ENCODE measurements at places on chromosomes 13 and 19.

GRCh38 chr13:47306991-47307390, 410.1 kb upstream of the HTR2A start:
- DNase-seq, result peak; percentile 22

DNA sequence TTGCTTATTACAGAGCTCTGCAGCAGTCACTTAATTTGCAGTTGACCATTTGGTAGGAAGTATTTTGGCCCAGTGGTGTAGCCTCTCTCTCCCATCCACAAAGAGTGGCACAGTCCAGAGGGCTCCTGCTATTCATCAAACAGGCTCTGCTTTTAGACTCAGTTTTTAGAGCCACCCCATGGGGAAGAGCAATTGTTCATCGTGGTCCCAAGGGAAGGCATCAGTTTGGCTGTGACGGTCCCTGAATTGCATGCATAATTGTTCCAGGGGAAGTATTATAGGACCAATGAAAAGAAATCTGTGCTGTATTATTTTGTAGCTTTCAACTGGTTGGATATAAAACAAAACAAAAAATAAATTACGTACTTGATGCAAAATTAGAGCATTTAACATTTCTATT, 799.0 kb downstream of the DACH1 start:
- no peak for DNase-seq

GRCh38 chr19:27652281-27652680, 1560.7 kb downstream of the UQCRFS1 start:
- no peak for DNase-seq

DNA sequence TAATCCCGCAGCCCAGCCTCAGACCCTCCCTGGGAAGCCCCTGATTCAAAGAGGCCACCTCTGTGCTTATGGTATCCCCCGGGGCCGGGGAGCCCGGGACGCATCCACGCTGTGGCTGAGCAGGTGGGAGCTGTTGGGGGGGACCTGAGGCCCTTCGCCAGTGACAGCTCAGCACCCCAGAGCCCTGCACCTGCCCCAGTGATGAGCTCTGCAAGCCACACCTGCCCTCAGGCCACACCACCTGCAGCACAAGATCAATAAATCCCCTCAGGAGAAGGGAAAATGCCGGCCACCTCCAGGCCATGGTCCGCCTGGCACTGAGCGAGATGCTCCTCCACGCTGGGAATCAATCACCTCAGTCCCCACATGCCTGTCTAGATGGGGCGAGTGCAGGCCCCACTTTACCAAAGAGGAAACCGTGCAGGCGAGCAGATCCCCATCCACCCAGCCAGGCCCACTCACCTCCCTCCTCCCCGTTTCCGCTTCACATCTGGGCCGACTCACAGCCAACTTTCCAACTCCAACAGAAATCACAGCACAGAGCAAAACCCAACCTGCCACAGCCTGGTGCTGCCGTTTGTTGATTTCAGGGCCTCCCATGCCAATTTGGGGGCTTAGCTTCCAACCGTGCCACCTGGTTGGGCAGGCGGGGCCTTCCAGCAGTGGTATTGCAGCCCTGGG, 12.8 kb downstream of the MOB3A start:
- DNase-seq, result no peak

GRCh38 chr13:40170091-40170490, 496.4 kb downstream of the FOXO1 start:
- DNase-seq, result no peak
